ENCODE measurements at places on chromosomes 3 and 15.

DNA sequence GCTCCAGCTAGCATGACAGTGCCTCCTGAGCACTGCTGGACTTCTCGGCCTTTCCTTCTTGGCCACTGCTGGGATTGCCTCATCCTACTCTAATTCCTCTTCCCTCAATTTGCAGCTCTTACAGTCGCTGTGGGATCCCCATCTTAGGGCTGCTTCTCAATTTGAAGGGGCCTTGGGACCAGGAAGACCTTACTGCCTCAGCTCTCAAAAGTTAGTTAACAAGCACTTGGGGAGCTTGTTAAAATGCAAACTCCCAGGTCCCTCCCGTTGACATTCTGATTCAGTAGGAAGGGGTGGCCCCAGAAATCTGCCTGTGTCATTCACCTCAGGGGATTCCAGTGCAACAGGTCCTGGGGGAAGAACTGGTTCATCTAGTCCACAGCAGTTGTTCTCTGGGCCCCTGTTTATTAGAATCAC lies 14.8 kb downstream of the BDH1 start:
- DNase-seq, result no peak

DNA sequence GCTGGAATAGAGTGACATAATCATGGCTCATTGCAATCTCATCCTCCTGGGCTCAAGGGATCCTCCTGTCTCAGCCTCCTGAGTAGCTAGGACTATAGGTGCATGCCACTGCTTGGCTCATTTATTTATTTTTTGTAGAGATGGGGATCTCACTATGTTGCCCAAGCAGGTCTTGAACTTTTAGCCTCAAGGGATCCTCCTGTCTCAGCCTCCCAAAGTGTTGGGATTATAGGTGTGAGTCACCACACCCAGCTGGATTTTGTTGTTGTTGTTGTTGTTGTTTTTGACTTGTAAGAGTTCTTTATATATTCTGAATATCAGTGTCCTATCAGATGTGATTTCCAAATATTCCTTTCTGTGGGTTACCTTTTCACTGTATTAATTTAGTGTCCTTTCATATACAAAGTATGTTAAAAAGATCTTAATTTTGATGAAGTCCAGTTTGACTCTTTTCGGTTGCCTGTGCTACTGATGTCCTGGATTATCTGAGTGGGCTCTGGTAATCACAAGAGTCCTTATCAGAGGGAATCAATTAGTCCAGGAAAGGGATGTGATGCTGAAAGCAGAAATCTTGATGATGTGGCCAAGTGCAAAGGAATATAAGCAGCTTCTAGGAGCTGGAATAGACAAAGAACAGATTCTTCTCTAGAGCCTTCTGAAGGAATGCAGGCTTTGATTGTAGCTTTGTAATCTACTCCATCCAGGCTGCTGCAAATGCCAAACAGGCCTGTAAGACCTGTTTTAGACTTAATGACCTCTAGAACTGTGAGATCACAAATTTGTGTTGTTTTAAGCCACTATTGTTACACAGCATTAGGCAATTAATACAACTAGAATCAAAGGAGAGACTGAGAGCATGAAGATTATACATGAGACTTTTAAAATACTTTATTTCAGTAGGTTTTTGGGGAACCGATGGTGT lies 30.2 kb downstream of the NCK1 start:
- no peak for DNase-seq

GRCh38 chr15:52005748-52006701 lies 13.0 kb upstream of the MAPK6 start:
- no peak for DNase-seq

- DNase-seq, result no peak
These were observed 15.8 kb downstream of the HDC start for GRCh38 chr15:50249704-50250103.

- peak; percentile 43 for DNase-seq
These were observed 36.0 kb downstream of the TSPAN3 start for GRCh38 chr15:77034695-77035489.

DNA sequence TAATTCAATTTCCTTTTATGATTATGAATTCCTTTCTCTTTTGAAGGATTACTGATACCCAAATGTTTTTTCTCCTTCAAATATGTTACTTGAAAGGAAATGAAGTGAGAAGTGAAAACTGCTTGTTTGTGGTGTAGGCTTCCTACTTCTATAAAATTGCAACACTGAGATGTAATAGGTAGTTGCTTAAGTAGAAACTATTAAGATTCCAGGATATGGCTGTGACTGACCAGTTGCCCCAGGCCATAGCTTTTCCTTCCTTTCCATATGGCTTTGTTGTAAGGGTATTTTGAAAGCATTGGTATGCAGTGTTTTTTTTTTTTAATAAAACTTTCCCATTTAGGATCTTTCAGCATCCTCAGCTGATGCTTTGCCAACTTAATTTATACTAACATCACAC lies 28.5 kb downstream of the DNAJC13 start:
- no peak for DNase-seq

DNA sequence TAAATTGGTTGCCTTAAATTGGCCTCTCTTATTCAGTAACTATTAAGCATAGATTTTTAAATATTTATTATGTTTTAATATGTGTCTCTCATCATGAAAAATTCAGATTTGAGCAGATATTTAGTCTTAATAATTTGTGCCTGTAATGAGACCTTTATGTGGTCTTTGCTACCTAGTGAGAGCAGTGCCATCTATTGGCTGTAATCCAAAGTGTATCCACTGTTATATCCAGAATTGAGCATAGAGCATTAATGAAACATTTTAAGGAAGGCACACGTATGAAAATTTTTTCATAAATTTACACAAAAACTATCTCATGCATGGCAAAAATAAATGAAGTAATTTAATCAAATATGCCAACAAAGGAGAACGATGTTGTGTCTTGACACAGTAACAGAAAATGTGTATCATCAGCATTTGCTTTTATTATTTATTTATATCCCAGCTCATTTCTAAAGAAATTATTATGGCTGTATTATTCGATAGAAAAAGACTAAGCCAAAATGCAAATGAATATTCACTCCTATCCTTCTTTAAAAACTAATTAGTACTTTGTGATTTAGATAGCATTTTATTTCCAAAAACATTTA lies 203.5 kb downstream of the RSRC1 start:
- DNase-seq, result no peak

GRCh38 chr15:86229936-86230335 lies 150.3 kb downstream of the AGBL1 start:
- DNase-seq, result no peak

- no peak for DNase-seq
These were observed 14.4 kb downstream of the ALDH1L1 start for GRCh38 chr3:126166009-126166408.

DNA sequence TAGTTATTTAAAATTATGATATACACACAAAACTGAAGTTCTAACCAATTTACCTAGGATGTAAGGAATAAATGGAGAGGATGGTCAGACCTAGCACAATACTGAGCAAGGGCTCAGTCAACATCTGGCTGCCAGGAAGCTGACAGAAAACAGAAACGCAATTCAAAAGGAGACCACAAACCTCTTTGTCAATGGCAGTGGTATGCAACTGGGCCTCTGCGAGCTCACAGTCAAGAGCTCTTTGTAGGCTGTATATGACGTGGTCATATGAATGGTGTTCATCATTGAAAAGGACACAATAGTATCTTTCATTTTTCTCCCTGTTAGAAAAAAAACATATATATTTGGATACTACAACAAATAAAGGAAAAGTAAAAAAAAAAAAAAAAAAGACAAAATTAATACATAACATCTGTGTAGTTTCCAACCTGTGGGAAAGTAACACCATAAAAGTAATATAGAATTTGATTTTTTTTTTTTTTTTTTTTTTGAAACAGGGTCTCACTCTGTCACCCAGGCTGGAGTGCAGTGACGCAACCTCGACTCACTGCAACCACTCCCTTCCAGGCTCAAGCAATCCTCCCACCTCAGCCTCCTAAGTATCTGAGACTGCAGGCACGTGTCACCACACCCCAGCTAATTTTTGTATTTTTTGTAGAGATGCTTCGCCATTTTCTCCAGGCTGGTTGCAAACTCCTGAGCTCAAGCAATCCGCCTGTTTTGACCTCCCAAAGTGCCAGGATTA lies 37.9 kb downstream of the UBR1 start:
- no peak for DNase-seq

DNA sequence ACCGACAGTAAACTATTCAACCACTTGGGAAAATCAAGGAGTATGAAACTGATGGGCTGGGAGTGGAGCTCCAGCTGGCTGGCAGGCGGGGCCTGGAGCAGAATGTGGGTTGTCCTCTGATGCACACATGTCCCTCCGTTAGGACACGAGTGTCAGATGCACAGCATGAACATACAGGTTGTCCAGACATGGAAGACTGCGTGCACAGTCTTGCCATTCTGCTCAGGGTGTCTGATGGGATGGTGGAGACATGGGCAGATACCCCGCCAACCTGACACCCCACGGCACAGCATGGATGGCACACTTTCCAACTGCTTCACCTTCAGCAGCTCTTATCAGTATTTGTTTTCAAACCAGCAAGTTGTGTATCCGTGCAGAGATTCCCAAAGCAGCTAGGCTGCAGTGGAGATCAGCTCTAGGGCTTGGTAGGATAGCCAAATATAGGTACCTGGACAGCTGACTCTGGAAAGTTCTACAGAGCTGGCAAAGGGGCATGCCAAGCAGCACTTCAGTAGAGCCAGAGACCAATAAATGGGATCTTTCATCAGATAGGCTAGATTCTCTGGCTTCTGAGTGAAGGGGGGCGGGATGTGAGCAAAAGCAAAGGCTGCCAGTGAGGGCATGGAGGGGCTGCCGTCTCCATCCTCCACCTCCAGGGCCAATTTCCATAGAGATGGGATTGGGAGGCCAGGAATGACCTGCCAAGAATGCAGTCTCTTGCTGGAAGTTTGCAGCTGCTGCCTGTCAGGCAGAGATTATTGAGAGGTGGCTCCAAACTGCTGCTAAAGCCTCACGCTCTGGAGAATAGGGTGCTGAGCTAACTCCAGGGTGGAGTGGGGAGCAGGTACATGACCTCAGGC lies 47.2 kb upstream of the KY start:
- DNase-seq, result no peak

DNA sequence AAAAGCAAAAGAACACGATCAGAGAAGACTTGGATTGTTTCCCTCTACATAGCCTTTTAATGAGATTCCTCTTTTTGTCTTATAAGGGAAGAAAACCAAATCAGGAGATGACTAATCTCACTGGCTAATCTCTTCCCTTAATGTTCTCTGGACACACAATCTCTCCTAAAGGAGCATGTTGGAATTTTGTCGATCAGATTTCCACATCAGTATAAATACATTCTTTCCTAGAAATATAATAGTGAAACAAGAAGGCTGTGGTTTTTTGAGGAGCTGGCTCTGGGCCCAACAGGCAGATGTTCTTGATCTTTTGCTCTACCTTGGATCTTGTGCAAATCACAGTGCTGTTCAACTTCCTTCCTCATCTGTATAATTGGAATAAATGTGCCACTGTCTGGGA lies 94.0 kb downstream of the GTPBP8 start:
- DNase-seq, result no peak

Measured in stimulated activated CD4-positive, alpha-beta T cell treated with anti-CD3 and anti-CD28 coated beads, TNF-alpha, amount 100 ng/mL, for 24 hours (primary cell).